ENCODE measurements at places on chromosomes 11 and 22.

DNA sequence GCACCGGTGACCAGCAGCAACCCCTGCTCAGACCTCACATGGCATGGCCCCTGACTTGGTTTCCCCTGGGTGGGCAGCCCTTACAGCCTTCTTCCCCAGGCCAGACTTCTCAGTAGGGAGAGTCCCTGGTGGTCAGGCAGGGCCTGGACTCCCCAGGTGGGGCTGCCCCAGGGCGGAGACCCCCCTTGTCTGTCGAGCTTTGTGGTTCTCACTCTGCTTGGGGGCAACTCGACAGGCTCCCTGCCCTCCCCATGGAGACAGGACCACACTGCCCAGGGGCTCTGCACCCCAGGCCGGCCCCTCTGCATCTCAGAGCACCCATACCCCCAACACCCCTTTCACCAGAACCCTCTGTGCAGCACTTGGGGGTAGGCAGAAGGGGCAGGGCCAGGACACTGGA is 87.7 kb downstream of the MORC2 start:
- DNase-seq, result no peak

DNA sequence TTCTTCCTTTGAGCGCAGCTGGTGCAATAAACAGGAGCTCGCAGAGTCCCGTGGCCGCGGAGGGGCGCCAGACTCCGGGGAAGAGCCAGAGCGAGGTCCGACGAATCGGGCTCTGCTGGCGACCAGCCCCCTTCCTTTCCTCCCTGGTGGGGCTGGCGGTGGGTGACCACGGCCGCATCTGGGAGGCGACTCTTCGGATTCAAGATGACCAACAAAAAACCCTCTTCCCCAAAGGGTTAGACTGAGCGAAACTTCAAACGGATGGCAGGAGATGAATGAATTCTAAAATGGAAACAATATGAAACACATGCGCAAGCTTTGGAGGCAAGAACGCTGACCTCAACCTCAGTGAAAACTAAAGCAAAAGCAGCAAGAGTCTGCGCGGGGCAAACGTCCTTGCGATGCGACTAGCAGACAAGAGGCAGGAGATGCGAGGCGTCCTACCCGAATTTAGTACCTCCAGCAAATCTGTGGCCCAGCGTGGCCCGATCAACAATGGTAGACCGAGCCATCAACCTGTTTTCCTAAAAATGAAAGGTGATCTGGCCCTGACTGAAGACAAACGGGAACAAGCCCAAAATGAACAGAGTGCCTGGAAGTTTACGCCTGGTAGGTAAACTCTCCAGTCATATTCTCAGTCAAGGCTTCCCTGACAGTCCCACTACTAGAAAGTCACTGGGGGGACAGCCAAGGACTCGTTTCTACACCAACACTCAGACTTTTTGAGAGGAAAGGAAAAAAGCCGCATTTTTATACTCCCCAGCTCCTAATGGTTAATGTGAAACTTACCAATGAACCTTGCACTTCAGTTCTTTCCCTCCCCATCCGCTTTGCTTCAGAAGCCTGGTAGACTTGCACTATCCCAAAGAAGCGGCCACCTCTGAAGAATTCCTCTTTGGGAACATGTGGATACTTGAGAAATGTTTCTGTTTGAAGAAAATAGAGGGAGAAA is 11.6 kb downstream of the MMP3 start:
- no peak for DNase-seq

DNA sequence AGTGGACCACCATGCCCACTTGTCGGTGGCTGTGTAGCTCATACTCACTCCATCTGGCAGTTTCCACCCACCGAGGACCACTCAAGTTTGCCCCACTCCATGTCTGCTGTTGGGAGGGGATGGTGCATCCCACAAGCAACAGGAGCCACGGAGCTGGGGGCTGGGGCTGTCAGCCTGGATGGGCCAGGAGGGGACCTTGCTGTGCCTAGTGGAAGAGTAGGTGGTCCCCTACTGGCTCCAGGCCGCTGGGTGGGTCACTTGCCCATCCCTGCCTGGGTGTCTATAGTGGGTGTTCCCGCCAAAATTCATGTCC is 57.0 kb downstream of the SMIM38 start:
- DNase-seq, result no peak

GRCh38 chr22:46575911-46576555 is 38.6 kb upstream of the CELSR1 start:
- DNase-seq, result no peak

DNA sequence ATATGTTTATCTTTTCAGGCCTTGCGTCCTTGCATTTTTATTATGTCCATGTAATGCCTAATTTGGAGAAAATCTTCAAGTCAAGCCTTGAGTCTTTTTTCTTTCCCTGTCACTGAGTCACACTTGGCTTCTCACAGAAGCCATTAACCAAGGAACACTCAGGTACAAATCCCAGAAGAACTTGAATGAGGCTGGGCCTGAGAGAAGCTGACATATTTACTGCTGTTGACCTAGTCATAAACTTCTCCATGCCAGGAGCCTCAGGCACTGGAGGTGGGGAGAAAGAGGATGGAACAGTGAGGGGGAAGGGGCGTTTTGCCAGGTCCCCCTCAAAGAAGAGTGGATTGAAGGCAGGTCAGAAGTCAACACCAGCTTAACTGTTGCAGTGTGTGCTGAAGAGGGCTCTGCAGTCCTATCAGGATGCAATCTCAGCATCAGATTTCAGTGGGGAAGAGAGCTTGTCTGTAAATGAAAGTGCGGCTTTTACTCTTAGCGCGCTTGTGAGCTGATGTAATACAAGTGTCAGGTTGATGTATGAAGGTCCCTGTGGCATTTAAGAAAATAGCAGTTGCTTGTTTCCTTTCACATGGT is 526.0 kb downstream of the ETS1 start:
- DNase-seq, result no peak

- no peak for DNase-seq
Observed at GRCh38 chr22:33909911-33910310, 10.4 kb downstream of the LARGE1 start.

DNA sequence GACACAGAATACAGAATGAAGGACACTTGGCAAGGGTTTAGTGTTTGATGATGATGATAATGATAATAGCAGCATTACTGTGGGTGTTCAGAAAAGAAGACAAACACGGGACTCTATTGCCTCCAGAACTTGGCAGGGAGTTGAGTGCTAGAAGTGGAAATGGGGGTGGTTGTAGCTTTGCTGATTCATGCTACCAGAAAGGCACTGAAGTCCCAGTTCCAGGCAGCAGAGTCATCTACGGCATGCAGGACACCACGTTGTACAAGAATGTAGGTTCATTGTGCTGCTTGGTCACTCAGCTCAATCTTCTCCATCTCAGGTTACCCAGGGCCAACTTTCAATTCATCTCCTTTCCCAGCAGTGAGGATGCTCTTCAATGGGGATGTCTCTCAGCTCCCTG is 115.7 kb downstream of the NTM start:
- DNase-seq, result no peak

GRCh38 chr11:293852-294661 is 5.1 kb downstream of the PGGHG start:
- DNase-seq, result no peak

DNA sequence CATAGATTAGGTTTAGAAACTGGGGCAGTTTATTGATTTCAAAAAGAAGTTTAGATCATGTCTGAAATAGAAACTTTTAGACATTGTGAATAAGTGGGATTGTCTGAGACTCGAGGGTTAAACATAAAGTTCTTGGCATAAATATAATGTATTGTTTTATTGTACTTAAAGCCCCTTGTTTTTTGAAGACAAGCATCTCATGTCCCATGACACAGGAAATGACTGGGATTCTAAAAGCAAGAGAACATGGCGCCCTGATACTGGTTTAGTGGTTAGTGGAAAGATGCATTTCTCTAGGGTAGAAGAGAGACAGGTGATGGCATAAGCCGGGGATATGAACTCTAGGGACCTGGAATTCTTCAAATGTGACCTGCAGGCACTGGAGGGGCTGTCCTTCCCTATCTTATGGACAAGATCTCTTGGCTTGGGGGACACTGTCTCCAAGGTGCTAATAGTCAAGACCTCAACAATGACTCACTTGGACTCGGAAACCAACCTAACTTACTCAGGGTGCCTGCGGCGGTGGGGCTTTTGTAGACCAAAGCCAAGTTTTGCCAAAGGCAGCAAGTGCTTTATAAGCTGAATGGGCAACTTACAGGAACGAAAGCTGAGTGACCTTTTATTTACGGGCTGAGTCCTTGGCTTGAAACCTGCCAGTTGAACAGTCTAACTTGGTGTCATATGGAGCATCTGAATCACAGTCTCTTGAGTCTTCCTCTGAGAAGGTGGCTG is 48.2 kb downstream of the UBASH3B start:
- no peak for DNase-seq

DNA sequence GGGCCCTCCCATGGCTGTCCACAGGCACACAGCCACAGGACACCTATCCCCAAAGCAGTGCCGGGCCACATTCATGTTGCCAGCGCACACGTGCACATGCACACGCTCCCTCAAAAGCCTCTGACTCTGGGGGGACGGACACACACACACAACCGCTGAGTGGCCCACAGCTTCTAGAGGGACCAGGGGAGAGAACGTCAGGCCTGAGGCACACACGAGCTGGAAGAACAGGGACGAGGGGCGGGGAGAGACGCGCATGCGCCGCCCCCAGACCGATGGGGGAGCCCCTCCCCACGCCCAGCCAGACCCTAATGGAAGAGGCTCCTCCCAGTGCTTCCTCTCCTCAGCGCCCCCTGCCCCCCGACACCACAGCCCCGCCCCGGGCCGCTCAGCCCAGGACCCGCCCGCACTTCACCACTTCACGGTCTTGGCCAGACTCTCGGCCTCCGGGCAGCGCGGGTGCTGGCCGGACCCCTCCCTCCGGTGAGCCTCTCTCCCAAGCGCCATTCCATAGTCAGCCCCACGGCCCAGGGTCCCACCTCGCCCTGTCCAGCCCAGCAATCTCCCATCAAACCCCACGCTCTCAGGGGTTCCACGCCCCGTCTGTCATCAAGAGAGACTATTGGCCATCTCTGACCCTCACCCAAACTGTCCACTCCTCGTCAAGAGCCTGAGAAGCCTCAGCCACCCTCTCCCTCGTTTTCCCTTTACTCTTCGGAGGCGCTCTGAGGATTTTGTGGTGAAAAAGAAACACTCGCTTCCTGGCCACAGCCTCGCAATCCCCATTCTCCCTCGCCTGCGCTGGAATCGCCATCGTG is 11.7 kb downstream of the NRXN2 start:
- DNase-seq, result no peak

GRCh38 chr11:131278472-131278871 is 91.9 kb upstream of the NTM start:
- DNase-seq, result no peak

DNA sequence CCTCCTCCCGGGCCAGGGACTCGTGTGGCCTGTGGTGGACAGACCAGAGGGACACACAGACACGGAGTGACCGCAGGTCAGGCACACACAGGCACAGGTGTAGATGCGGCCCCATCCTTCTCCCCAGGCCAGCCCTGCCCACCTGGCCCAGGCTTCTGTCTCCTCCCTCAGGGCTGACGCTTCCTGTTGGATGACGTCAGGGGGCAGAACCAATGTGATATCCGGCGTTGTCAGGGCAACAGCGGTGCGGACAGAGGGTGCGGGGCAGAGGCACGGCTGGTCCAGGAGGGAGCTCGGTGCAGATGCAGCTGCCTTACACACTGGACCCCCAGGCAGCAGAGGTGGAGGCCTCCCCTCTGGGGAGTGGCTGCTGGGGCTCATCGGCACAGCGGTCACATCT is 2.9 kb upstream of the TUBGCP6 start:
- no peak for DNase-seq

- DNase-seq, result no peak
Observed at GRCh38 chr11:43243927-43244326, 67.9 kb upstream of the API5 start.

DNA sequence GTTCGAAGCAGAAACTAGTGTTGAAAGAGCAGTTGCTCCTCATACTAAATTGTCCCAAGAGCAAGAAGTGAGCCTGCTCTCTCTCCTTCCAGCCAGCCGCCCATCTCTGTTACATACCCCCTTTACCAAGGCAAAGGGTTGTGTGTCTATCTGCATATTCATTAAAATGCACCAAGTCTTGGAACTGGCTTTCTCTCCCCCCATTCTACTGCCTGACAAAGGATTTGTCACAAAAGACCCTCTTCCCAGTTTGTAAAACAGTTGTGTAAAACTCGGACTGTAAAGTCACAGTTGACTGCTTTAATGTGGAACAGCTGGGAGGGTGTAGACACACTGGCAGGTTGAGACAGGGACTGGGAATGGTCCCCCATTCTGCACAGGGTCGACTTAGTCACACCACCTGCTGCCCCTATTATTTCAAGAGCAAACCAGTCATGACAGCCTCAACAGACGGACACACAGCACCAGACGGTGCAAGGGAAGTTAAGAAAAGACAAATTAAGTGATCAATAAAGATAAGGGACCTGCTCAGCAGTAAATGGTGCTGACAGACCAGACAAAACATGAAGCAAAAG is 60.0 kb upstream of the HTATIP2 start:
- no peak for DNase-seq

DNA sequence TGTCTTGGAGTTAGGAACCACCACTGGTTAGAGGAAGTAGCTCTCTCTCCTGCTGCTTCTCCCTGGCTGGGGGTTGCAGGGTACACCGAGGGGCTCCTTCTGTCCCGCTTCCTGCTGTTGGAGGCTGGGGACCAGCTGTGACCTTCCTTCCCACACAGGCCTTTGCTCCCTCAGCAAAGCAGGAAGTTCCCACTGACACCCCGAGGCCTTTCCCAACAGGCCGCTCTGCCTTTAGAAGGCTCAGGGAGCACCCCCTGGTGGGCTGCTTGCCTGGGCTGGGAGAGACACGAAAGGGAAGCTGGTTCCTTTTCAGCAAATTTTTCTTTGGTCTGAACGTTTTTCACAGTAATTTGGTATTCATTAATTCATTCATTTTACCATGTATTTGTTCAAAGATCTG is 527.9 kb upstream of the B3GAT1 start:
- no peak for DNase-seq

DNA sequence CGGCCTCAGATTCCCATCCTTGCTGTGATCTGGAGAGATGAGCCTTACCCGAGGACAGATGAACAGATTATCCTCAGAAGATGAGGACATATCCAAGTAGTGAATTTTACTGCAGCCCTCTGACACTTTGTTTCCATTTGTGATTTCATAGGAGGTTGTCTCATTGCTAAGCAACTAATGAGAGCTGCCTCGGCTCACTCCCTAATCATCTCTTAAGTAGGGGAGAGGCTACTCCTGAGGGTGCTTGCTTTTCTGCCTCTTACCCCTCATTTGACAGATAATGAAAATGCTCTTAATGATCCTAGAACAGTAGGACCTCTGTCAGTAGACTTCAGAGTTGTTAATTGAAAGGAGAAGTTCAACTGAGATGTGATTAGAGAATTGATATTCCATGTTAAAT is 150.9 kb downstream of the TBC1D22A start:
- DNase-seq, result no peak

DNA sequence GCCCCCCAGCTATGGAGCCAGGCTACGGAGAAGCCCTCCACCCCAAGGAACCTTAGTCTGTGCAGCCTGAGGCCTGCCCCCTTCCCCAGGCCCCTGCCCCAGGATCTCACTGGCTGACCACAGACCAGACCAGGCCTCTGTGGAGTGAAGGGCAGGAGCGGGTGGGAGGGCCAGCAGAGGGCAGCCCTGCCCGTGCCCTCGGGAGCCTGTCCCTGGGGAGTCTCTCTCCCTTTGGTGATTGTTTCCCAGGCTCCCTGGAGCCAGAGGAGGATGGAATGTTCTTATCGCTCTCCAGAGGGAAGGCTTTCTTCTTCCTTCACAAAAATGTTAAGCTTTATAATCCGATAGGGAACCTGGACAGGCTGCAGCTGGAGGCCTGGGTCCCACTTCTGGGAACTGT is 455.3 kb downstream of the SOX6 start:
- no peak for DNase-seq

All from iPS DF 6.9 (cell line).